Kasumi-1 (cell line): ENCODE measurements at places on chromosomes 6 and 20.
A peak's percentile ranks its signal among the peaks of the same experiment; 100 is the strongest.

DNA sequence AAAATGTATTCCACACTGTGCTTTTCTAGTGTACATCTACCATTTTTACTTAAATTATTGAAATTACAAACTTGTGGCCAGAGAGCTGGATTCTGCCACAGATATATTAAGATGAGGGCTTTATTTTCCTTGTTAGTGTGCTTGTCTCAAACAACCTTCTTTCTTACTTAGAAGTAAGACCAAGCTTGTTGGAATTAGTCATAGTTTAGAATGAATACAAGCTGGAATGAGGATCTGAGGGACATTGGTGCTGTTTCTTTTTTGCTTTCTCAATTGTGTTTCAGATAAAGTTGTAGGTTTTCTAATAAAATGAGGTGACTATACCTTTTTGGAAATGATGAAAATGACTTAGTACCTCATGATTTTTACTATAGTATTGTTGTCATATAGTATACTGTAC is 40.3 kb downstream of the UBR2 start:
- no peak for DNase-seq

- DNase-seq = peak; percentile 17
Measured at GRCh38 chr6:73774311-73774774, 78.3 kb downstream of the CD109 start.

GRCh38 chr6:109448615-109449014 is 7.0 kb downstream of the MICAL1 start:
- DNase-seq = no peak

DNA sequence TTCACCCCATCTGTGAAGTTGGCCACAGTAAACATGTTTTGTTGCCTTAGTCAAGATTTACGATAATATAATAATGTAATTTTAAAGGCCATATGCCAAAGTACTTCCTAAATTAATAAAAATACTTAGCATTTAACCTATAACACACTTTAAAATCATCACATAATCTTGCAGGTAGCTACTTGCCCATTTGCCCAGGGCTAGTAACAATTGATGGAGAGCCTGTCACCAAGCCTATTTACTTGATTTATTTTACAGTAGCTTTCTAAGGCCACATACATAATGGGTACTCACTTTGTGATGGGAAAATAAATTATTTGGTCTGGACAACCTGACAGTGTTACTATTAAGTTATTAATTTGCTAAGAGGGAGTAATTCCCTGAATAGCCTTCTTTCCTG is 14.5 kb downstream of the BTBD9 start:
- DNase-seq = no peak

DNA sequence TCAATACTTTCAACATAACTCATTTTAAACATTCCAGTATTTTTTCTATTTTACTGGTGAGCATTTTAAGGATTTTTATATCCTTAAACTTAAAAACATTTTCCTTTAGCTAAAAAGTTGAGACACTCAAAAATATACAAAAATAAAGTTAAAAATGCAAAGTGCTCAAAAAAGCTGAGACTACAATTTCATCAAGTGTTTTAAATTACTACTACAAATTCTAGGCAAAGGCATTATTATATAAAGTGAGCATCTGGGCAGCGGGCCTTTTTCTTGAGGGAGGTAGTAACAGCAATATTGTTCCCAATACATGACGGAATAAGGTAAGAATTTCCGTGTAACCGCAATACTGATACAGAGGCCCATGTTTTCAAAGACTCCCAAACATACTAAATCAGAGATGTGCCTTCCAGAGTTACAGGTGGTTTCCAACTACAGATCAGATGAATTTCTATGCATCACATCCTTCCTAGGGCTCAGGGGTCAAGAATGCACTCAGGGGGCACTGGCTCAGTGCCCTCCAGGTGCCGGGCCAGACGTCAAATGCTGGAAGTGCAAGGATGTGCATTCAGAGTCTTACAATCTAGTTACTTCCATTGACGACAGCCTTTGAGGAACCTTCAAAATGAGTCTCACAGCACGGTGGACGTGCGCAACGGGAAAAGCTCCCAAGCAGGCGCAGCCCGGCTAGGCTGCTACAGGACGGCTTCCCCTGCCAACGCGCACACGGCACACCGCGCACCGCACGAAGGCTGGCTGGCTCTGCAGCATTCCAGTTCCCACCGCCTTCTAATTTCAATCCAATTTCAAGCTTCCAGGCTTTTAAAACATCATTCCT is 1.7 kb downstream of the PHF10 start:
- DNase-seq = peak; percentile 45

DNA sequence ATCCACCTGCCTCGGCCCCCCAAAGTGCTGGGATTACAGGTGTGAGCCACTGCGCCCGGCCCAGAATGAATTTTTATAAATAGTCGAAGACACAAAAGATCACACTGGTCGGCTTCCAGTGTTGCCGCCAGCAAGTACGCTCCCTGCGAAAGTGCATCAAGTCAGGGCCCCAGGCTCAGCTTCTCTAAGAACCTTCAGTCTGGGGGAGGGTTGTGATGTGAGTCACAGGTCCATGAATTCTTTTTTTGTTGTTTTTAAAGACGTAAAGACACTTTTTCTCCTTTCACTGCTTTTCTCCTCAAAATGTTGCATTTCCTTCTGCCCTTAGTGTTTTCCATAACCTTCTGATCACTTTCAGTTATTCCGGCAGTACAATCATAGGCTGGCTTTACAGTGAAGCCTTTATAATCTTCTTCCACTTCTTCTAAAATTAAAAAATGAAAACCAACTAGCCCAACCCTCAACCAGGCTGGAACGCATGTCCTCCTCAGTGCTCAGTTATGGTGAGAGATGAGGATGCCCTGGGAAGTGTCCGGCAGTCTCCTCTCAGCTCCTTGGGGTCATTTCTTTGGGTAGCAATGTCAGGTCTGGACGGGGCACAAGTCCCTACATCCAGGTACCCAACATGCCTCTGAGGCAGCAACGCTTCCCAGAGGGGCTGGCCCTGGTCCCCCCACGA is 66.6 kb downstream of the CSE1L start:
- no peak for DNase-seq

DNA sequence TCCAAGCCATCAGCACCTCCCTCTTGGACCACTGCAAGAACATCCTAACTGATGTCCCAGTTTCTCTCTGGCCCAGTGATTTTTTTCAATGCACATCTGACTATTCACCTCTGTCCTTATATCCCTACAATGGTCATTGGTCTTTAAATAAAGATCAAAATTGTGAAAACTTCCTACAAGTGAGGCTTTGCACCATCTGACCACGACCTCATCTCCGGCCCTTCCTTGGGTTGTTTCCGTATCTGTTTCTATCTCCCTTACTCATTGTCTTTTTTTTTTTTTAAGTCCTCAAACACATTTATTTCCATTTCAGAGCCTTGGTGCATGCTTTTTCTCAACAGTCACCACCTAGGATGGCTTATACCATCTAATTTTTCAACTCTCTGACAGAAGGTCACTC is 88.1 kb downstream of the IPCEF1 start:
- DNase-seq = no peak

DNA sequence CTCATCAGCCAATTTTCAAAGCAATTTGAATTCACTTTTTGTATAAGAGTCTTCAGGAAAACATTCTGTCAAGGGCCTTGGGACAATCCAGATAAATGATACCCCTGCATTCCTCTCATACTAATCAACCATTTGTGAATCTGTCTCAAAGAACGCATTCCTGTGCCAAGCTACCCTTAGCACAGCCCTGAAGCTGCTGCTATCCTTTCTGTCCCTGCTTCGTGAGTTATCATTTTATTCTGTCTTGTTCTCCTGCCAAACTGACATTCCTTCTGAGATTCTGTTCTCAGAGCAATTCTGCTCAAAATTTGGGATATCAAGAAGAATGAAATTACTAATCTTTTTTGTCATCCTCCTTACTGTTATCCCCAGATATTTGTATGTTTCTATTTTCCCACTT is 213.9 kb upstream of the STXBP5 start:
- DNase-seq = no peak

GRCh38 chr6:143037470-143037869 is 23.2 kb upstream of the AIG1 start:
- DNase-seq = no peak

GRCh38 chr20:18304618-18305017 is 16.3 kb downstream of the ZNF133 start:
- peak; percentile 10 for DNase-seq

- DNase-seq = no peak
Measured at GRCh38 chr6:36327919-36328236, 8.8 kb downstream of the BNIP5 start.

DNA sequence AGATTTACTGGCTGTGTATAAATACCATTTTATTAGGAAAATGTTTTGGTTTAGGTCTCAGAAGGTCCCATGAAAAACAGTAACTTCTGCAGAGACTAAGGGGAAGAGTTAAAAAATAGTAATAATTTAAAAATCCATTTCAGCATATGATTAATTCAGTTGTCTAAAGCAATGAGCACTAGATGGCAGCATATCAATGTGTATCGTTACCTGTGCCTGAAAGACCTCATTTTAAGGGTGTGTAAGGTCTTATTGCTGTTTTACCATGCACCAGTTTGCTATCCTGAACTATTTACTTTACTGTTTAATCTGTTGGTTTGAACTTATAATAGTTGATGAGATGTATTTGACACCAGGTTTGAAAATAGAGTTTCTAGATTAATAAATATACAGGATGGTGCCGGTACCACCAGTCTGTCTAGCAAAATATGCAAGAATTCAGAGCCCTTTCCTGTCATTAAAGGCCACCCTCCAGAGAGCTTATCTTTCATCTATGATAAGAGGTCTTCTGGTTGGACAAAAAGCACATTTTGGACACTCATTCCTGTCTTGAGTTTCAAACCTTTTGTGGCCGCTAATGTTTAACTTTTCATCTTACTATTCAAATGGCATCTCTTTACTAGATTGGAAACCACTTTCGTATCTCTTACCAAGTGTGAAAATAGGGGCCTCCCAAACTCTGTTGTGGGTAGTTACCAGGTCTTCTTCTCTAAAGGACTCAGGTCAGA is 8.9 kb upstream of the AHI1 start:
- DNase-seq = peak; percentile 80

DNA sequence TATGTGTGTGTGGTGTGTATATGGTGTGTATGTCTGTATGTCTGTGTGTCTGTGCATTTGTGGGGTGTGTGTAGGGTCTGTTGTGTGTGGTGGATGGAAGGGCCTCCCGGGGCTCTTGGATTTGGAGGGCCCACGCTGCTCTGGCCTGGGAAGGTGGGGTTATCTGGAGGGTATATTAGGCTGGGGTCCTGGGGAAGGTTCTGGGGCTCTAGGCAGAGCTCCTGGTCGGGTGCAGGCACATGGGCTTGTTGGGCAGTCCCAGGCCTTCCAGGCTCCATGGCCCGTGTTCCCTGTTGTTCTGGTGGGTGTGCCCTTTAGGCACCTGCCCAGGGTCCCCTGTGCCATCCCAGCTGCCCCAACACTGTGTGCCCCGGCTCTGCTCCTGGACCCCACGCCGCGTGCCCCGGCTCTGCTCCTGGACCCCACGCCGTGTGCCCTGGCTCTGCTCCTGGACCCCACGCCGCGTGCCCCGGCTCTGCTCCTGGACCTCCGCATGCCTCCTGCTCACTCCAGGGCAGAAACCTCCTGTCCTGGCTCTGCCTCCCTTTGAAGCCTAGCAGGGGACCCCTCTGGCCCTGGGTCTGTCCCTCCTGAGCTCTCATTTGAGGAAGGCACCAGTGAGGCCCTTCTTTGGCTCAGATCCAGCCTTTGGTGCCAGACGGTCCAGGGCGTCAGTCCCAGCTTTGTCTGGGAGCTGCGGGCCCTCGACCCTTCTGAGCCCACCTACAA is 10.2 kb upstream of the MYT1 start:
- DNase-seq = no peak

- no peak for DNase-seq
Measured at GRCh38 chr6:119274197-119274595, 75.4 kb downstream of the MAN1A1 start.

- DNase-seq = peak; percentile 62
Measured at GRCh38 chr20:58306421-58307261, 2.9 kb upstream of the RAB22A start.

DNA sequence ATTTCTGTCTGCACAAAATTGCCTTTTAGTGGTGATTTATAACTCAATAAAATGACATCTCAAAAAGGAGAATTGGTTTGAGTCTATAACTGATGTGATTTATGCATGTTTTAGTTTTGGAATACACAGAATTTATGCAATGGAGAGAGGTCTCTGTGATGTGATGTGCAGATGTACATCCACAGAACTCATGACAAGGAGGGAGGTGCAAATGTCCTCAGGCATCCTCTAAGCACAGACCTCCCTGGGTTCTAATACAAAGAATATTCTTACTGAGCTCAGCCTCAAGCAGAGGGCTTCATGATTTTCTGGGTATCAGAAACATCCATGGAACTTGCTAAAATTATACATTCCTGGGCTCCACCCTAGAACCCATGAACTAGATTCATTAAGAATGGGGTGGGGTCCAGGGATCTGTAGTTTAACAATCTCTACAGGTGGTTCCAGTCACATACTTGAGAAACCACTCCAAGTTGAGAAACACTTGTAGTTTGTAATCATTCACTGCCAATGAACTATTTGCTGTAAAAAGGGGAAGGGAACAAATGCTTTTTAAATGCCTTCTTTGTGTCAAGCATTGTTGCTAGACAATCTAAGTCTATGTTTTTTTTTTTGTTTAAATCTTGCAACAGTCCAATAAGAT is 60.2 kb upstream of the NEDD9 start:
- DNase-seq = no peak

DNA sequence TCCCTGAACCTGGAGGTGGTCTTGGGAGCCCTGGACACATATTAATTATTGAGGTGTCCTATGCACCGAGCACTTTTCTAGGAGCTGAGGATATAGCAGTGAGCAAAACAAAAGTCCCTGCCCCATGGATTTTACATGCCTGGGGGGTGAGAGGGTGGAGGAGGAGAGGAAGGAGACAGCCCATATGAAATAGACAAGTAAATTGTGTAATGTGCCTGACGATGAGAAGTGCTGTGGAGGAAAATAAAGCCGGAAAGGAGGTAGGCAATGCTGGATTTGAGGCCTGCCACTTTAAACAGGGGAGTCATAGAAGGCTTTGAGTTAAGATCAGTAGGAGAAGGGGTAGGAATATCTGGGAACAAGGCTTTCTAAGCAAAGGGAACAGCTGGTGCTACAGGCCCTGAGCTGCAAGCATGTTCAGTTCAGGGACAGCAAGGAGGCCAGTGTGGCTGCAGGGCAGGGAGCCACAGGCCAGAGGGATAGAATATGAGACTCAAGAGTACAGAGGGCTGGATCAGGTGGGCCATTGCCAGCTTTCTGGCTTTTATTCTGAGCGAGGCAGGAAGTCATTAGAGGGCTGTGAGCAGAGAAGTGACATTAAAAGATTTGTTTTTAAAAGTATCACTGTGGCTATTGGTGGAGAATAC is 19.1 kb upstream of the MYLIP start:
- DNase-seq = no peak
